Hindlimb muscle (tissue), 1 donor: ENCODE measurements at places on chromosomes 3 and 15.

DNA sequence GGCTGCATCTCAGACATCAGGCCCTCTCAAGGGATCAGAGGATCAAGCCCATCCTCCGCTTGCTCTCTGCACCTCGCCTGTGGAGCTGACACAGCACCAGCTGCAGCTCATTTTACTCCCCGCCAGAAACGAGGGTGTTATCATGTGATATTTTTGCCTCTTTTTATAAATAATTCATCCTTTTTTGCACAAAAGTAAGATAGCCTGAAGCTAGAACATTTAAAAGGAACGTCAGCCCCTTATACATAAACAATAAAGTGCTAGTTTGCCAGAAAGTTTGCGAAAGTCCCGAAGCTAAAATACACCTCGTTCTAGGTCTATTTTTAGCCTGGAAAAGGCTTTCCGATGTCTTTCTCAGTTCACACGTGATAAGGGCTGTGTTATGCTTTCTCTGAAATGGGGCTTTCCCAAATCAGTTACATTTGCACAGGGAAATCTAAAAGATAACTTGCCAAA lies 9.6 kb upstream of the FAM174B start:
- peak; percentile 70 for DNase-seq

- no peak for DNase-seq
Observed at GRCh38 chr3:42778644-42779043, 5.6 kb upstream of the CCDC13 start.

- DNase-seq, result no peak
Observed at GRCh38 chr3:136787349-136787748, 31.6 kb upstream of the SLC35G2 start.

DNA sequence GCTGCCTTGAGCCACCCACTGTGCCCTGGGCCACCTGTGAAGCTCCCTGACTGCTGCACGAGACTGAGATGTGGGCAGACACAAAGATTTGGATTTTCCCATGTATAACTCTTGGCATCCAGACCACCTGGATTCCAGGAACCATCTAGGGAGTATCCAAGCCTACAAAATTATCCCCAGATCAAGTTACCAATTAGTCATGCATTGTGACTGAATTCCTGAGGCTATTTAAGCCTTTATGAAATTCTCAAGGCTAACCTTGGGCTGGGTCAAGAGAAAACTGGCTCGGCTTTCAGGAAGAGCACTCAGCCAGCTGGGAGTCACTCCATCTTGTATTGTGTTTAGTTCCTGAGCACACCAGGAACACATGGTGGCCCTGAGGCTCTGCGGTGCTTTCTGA lies 13.3 kb upstream of the ATP13A5 start:
- no peak for DNase-seq

DNA sequence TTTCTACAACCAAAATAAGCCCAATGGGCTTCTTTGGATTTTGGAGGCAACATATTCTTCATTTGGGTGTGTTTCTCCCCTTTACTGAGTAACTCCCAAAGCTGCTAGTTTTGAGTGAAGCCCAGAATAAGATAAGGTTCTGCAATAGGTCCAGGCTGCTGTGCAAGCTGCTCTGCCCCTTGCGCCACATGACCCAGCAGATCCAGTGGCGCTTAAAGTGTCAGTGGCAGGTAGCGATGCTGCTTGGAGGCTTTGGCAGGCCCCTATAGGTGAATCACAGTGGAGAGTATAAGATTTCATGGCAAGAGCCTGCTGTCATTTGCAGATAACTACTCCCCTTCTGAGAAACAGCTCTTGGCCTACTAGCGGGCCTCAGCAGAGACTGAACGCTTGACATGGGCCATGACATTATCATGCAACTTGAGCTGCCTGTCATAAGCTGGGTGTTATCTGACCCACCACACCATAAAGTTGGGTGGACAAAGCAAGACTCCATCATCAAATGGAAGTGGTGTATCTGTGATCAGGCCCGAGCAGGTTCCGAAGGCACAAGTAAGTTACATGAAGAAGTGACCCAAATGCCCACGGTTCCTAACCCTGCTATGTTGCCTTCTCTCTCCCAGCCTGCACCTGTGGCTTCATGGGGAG lies 88.4 kb upstream of the OXTR start:
- DNase-seq, result no peak

DNA sequence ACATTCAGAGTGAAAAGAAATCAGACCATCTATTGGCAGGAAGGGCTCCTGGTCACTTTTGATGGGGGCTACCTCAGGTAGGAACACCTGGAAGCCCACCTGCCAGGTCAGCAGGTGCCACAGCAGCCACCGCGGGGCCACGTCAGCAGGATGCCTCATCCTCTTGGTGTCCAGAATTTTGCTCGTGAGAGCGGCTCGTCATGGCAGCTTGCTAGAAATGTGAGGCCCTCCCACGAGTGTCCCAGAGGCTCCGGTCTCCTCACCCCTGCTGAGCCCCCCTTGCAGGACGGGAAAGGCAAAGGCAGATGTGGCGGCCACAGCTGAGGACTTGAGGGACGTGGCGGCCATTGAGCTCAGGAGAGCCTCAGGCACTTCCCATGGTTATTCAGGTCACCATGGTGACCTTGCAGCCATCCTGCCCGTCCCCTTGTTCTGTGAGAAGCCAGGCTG lies 129.4 kb downstream of the LRRK1 start:
- DNase-seq, result no peak

DNA sequence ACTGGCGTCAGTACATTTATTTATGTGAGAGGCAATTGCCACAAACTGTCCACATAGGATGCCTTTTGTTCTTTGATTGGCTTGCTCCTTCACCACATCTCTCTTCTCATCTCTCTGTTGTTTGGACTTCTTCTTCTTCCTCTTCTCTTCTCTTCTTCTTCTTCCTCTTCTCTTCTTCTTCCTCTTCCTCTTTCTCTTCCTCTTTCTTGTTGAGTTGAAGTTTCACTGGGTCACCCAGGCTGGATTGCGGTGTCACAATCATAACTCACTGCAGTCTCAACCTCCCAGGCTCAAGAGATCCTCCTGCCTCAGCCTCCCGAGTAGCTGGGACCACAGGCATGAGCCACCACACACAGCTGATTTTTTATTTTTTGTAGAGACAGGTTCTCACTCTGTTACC lies 67.7 kb upstream of the GSK3B start:
- no peak for DNase-seq

GRCh38 chr3:134056464-134056891 lies 26.8 kb upstream of the SLCO2A1 start:
- no peak for DNase-seq
